ENCODE measurements at places on chromosomes 3 and 15.

DNA sequence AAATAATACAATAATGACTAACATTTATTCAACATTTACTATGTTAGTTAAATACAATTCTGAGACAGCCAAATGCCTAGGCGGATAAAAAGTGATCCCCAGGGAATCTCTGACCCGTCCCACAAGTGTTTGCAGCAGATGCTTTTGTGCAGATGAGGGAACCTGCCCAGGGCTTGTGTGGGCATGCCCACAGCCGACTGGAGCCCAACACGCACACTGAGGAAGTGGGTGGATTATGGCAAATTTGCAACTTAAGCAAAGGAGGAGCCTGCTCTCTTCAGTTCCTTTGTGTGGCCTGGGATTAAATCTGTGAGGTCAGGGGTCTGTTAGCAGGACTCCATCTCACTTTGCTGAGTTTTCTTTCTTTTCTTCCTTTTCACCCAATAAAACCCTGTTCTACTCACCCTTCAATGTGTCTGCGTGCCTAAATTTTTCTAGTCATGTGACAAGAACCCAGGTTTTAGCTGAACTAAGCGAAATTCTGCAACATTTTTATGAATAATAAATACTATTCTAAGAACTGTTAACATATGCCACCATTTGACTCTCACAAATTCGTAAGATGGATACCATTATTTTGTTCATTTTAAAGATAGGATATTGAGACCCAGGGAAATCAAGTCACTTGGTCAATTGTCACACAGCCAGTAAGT lies 13.9 kb upstream of the RTP1 start:
- DNase-seq = no peak

DNA sequence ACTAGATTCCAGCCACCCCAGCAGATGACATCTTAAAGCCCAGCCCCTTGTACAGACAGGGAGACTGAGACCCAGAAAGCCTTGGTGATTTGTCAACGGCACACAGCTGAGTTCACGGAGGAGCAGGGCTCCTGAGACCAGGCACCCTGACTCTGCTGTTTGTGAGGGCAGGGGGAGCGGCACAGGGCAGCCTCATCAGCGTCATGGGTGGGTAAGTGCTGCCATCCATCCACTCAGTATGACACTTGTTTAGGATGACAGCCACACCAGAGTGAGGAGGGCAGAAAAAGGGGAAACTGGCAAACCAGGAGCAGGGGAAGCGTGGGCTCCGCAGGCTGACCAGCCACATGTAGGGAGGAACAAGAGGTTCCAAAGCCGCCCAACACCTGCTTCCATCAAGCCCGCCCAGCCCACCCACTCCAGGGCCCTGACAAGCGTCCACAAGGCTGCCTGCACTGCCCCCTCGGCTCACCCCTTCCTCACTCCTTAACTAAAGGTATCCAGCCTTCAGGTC lies 19.9 kb downstream of the RBPMS2 start:
- DNase-seq = no peak

GRCh38 chr3:110577854-110578253 lies 493.8 kb upstream of the NECTIN3 start:
- no peak for DNase-seq

GRCh38 chr3:180680097-180680430 lies 775 bp upstream of the CCDC39 start:
- DNase-seq = peak; percentile 33

GRCh38 chr3:138939561-138940241 lies 7.2 kb downstream of the FOXL2 start:
- DNase-seq = no peak

DNA sequence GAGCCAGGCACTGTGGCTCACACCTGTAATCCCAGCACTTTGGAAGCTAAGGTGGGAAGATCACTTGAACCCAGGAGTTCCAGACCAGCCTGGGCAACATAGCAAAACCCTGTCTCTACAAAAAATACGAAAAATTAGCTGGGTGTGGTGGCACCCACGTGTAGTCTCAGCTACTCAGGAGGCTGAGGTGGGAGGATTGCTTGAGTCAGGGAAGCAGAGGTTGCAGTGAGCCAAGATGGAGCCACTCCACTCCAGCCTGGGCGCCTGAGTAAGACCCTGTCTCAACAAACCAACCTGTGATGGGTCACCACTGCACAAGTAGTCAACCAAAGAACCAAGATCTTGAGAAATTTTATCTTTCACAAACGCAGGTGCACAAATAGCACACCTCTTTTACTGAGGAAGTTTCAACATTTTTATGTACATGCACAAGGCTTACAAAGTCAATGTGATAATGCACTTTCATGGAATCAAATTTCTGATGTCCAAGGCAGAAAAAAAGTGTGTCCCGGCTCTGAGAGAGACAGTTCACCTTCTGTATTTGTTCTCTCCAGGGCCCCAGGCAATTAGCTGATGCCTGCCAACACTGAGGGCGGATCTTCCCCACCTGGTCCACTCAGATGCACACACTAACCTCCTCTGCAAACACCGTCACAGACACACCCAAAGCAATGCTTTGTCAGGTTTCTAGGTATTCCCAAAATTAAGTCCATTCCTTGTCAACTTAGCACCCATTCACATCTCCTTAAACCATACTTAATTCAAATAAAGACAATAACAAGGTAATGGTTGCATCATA lies 12.4 kb downstream of the ACAA1 start:
- no peak for DNase-seq

- DNase-seq = no peak
Measured at GRCh38 chr3:10340476-10340875, 19.6 kb upstream of the SEC13 start.

DNA sequence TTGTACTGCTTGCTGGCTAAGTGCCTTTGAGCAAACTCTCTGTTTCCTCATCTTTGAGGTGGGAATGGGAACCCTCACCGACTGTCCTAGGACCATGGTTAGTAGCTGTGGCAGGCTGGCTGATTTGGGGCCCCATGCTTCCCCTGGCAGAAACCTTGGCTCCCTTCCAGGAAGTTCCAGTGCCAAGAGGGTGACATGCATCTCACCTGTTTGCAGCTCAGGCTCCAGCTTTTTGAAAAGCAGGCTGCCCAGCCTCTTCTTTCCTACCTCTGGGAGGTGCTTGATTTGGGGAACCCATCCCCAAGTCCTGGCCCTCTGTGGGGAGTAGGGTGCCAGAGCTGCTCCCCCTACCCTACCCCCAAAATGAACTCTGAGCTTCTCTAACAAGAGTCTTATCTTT lies 50.8 kb downstream of the RAB11A start:
- DNase-seq = no peak

GRCh38 chr3:118102737-118103136 lies 931.9 kb downstream of the IGSF11 start:
- no peak for DNase-seq

DNA sequence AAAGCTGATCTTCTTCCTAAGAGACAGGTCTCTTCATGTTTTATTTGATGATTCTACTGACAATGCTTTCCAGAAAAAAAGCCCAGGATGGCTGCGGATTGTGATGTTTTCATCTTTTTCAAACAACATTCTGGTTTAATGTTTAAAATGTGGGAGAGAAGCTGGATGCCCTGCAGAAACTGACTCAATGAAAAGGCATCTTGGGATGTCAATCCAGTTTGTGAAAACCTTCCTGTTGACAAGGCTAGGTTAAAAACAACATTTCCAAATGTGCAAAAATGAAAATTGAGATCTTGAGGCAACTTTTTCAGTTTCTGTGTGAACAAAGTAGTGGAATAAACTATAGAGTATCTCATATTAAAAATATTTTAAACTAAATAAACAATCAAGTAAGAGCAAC lies 156.0 kb upstream of the MRPL3 start:
- no peak for DNase-seq

DNA sequence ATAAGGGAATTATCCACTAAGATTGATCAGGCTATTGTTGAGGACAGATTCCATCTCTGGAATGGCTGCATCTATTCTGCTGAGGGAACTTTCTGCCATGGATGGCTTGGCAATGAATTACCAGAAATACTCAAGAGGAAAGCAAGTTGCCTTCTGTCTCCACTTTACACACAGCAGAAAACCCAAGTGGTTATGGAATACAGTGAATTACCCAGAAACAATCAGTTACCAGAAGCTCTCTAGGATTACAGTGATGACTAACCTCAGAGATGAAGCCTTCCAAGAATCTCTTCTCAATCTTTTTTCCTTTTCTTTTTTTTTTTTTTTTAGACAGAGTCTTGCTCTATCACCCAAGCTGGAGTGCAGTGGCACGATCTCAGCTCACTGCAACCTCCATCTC lies 183.3 kb downstream of the WDR76 start:
- no peak for DNase-seq

GRCh38 chr3:18030371-18030870 lies 288.0 kb upstream of the TBC1D5 start:
- DNase-seq = no peak

DNA sequence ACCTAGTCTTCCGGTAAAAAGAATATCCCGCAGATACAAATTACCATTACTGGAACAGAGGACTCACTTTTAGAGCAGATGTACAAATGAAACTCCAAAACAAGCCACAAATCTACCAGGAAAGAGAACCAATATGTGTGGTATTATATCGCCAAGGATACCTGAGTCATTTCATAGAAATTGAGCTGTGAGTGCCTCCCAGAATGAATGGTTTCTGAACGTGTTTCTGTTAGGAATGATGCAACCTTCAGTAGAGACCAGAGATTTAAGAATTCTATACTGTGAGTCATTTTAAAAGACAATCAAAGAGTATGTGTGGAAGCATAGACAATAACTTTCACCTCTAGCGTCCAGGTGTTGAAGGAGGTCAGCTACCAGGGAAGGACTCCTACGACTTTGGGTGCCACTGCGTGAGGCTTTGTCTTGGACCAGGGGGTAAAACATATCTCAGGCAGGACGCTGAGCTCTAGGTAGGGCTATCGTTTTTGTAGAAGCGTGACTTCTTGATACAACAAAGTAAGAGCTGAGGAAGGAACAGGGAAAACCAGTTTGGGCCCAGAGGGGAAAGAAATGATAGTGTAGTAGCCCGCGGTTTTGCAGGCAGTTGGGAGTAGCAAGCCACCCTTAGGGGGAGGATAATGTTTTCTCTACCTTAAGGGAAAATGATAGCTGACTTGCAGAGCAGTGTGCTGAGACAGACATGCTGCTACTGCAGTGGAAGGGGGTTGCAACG lies 210.4 kb downstream of the TP63 start:
- peak; percentile 87 for DNase-seq

Measured in activated CD4-positive, alpha-beta T cell treated with anti-CD3 and anti-CD28 coated beads, Interleukin-2, Interleukin-4, amounts not matched to agents 100 ng/mL and 50 ng/mL, durations not matched to agents 16 hours and 8 hours (primary cell).